NCI-H1105 treated with DMSO at 0.1 percent for 48 hours (cell line): ENCODE measurements at places on chromosomes 3 and 15.

GRCh38 chr3:23667536-23668429 is 138.0 kb upstream of the UBE2E1 start:
- no peak for DNase-seq

DNA sequence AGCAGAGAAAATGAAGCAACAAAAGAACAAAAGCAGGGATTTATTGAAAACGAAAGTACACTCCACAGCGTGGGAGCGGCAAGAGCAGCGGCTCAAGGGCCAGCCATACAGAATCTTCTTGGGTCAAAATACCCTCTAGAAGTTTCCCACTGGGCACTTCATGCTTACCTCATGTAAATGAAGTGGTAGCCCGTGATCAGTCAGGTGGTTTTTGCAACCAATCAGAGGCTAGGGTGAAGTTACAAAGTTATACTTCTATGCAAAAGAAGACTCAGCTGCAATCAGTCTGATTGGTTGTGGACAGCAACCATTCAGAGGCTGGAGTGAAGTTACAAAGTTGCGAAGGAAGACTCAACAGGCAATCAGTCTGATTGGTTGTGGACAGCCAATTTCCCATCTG is 37.8 kb upstream of the TRH start:
- no peak for DNase-seq

DNA sequence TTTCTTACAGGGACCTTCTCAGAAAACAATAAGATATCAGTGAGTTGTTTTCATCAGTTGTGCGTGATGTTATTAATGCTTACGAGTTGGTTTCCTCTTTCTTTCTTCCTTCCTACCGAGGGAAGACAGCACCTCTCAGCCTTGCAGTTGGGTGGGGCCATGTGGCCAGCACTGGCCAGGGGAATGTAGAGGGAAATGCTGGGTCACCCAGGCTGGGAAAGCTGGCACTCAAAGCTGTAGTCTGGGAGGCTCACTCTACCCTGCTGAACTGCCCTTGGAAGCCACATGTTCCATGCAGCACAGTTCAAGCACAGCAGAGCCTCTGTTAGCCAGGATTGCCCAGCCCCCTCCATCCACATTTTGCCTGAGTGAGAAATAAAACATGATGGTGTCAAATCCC is 10.1 kb upstream of the CHCHD6 start:
- DNase-seq = no peak

- no peak for DNase-seq
Observed at GRCh38 chr3:5729852-5730251, 542.3 kb downstream of the EDEM1 start.

DNA sequence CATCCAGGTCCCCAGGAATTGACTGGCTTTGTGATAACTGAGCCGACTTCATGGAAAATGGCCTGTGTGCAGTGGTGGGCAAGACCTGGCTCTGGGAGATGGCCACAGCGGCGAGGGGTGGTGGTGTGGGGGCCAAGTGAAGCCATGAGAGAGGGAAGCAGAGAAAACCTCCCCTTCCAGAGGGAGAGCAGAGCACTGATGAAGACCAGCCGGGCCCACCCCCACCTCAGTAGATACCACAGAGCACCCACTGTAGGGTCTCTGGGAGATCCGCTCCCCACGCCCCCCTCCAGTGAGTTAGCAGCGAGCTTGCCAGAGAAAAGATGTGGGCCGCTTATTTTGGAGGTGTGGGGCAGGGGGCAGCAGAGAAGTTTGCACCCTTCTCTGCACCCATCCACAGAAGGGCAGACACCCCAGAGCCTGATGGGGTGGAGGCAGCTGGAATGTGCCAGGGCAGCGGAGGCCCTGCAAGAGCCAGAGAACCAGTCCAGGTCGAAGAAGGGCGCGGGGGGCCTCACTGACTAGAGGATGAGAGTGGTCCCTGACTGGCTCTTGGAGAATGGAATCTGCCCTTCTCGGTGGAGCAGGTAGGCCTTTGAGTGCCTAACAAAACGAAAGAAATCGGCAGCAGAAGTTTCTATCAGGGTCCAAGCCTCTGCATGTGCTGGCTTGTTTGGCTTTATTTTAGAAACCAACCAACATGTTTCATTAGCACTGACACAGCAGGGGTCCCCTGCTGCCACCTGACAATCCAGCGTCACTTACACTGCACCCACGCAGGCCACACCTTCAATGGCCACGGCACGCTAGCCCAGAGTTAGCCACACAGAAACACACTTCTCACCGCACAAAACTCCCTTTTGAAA is 28.3 kb downstream of the MELTF start:
- DNase-seq = no peak
